A549 treated with CORT108297 at 1 μM for 4 hours (cell line): ENCODE measurements at places on chromosomes 7 and 10. TPM values are rescaled to one million over a fixed set of nuclear protein-coding genes. Genes with fewer than 3 reads are reported as not detected.

The IKZF1 gene
- not detected in 5 replicates for total RNA-seq

The PNLIPRP3 gene
- 0.03 TPM in 1 of 5 replicates, not detected in the others for total RNA-seq

The PANK1 gene
- total RNA-seq = 5.5 to 7.2 TPM (median 6.0 TPM) in 5 replicates

The INTS1 gene
- total RNA-seq = 45.6 to 68.5 TPM (median 61.5 TPM) in 5 replicates

The CHN2 gene
- not detected in 5 replicates for total RNA-seq

The STK17A gene
- total RNA-seq = 30.4 to 36.4 TPM (median 32.2 TPM) in 5 replicates

The NEUROD6 gene
- total RNA-seq = not detected in 5 replicates

The CYP2E1 gene
- 0.14 to 0.39 TPM (median 0.25 TPM) in 5 replicates for total RNA-seq

The ZMYND11 gene
- 31.9 to 46.7 TPM (median 41.6 TPM) in 5 replicates for total RNA-seq

The SHTN1 gene
- total RNA-seq = 18.9 to 28.8 TPM (median 24.8 TPM) in 5 replicates

The TMEM229A gene
- not detected in 5 replicates for total RNA-seq

The WDFY4 gene
- 0.02 to 0.05 TPM in 2 of 5 replicates, not detected in the others for total RNA-seq

The SLC39A12 gene
- total RNA-seq = not detected in 5 replicates

The RASA4 gene
- 1.7 to 2.4 TPM (median 2.2 TPM) in 5 replicates for total RNA-seq

The MKI67 gene
- 54.3 to 83.1 TPM (median 63.0 TPM) in 5 replicates for total RNA-seq

The SPDYE2B gene
- not detected in 5 replicates for total RNA-seq

The RADIL gene
- total RNA-seq = 1.3 to 2.8 TPM (median 2.1 TPM) in 5 replicates

The OR2A1 gene
- not detected in 5 replicates for total RNA-seq

The GDF10 gene
- total RNA-seq = 0.06 to 0.14 TPM (median 0.09 TPM) in 5 replicates

The WNT16 gene
- not detected in 5 replicates for total RNA-seq

The HELLS gene
- total RNA-seq = 29.0 to 38.7 TPM (median 31.1 TPM) in 5 replicates

The FOXI2 gene
- total RNA-seq = not detected in 5 replicates

The BTBD16 gene
- 0.35 to 0.82 TPM (median 0.64 TPM) in 5 replicates for total RNA-seq

The KIF11 gene
- total RNA-seq = 30.5 to 45.5 TPM (median 34.8 TPM) in 5 replicates
